ENCODE measurements at places on chromosomes 5 and 9.
A peak's percentile ranks its signal among the peaks of the same experiment; 100 is the strongest.

DNA sequence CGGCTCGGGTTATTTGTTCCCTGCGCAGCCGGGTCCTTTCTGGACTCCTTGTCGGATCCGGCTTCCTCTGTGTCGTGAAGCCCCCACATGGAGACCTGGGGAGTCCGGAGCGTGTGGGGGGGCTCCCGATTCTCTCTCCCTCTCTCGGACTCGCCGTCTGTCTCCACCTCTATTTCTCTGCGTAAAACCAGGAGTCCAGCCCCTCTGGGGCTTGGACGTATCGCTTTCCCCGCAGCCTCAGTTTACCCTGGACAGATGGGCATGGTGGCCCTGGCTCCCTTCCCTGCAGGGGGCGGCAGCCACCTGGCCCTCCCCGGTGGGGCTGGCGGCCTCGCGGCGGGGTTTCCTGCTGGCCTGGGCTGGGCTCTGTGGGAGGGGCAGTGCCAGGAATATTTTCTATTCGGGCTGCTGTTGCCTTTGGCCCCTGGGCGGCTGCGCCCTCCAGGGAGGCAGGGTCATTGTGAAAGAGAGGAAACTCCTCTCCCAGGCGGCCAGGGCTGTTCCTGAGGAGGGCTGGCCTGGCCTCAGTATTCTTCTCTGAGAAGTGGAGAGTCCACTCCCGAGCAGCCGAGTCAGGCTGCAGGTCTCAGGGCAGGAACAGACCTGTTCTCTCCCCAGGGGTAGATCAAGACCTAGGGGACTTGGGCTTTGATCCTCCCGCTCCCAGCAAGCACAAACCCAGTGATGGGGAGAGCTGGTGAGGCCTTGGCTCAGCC lies 665 bp downstream of the ASS1 start:
- DNase-seq, result no peak

DNA sequence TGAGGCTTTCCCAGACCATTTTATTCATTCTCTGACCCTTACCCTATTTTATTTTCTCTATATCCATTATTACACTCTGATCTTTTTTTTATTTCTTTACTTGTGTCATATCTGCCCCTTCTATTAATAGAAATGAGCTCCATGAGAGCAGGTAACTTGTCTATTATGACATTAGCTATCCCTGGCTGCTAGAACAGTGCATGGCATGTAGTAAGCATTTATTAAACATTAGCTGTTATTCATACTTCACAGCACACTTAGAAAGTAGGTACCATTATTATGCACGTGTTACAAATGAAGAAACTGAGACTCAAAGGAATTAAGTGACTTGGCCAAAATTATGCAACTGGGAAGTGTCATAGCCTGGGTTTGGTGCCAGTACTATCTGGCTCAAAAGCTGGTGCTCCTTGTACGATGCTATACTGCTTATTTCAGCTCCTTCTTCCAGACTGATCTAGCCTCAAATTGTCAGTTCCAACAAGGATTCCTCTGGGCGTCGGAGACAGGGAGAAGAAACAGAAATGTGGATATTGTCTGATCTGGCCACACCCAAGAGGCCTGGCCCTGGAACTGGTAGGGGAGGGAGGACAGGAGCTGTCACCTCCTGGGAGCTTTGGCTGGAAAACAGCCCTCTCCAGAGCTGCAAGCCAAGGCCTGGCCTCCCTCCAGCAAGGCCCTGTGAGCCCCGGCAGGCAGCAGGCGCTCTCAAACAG lies 10.8 kb upstream of the NIPAL4 start:
- DNase-seq, result no peak

GRCh38 chr5:36689225-36689624 lies 82.8 kb downstream of the SLC1A3 start:
- no peak for DNase-seq

DNA sequence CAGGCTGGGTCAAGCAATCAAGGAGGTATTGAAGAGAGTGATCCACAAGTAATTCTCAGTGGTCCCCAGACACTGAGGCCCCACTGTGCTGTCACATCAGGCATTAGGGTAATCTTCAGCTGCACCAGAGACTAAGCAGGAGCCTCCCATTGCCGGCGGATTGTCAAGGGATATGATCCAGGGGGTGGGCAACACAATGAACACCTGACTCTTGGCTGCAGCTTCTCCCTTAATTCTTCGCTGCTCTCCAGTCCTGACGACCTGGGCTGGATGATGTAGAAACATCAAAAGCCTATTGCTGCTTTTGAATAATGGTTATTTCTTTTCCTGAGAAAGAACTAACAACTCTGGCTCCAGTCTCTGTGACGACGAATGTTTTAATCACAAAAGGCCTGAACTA lies 78.4 kb upstream of the IFNK start:
- DNase-seq, result no peak

GRCh38 chr9:21031091-21031807 lies at the start of gene HACD4:
Gene HACD4 (minus strand): TSS chr9:21031640. CDS start chr9:21031590, 50 bp downstream.
- DNase-seq, result peak; percentile 65

DNA sequence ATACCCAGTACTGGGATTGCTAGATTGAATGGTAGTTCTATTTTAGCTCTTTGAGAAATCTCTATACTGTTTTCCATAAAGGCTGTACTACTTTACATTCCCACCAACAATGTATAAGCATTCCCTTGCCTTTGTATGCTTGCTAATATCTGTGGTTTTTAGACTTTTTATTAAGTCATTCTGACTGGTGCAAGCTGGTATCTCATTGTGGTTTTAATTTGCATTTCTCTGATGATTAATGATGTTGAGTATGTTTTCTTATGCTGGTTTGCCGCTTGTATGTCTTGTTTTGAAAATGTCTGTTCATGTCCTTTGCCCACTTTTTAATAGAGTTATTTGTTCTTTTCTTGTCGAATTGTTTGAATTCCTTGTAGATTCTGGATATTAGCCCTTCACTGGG lies 512.7 kb upstream of the PAPPA start:
- no peak for DNase-seq

Measured in CD4-positive, alpha-beta T cell treated with Interleukin-6 at 100 ng/mL for 8 hours (primary cell).